Stimulated activated CD8-positive, alpha-beta memory T cell treated with anti-CD3 and anti-CD28 coated beads, Interleukin-2, amount 100 ng/mL, for 1 hour (primary cell): ENCODE measurements at places on chromosomes 7 and 10.

- no peak for DNase-seq
Observed at GRCh38 chr7:94095316-94096009, 91.3 kb upstream of the BET1 start.

DNA sequence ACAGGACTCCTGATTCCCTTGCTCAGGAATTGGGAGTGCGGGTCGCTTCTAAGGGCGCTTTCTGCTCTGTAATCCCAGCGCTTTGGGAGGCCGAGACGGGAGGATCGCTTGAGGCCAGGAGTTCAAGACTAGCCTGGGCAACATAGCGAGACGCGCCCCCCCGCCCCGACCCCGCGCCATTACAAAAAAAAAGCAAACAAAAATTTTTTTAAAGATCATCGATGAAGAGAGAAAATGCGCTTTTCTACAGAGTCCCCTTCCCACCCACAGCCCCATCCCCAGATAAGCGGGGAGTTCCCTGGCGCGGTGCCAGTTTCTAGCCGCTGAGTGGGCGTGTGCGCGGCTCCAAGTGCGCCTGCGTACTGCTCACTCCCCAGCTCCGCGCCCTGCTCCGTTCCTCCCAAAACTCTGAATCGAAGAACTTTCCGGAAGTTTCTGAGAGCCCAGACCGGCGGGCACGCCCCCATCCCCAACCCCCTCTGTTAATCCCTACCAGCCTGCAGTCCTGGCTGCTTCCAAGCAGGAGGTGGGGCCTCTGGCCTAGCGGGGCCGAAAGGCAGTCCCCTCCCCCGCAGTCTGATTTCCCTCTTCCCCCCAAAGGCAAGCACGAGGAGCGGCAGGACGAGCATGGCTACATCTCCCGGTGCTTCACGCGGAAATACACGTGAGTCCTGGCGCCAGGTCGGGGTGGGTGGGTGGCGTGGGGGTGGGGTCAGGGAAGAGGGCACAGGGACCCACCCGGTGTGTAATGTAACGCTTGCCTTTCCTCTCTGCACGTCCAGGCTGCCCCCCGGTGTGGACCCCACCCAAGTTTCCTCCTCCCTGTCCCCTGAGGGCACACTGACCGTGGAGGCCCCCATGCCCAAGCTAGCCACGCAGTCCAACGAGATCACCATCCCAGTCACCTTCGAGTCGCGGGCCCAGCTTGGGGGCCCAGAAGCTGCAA lies 1.0 kb downstream of the HSPB1 start:
- DNase-seq, result peak; percentile 51

GRCh38 chr10:98664329-98665042 lies 217.8 kb upstream of the HPS1 start:
- DNase-seq, result no peak

GRCh38 chr7:21059069-21059468 lies 272.4 kb upstream of the SP8 start:
- no peak for DNase-seq

DNA sequence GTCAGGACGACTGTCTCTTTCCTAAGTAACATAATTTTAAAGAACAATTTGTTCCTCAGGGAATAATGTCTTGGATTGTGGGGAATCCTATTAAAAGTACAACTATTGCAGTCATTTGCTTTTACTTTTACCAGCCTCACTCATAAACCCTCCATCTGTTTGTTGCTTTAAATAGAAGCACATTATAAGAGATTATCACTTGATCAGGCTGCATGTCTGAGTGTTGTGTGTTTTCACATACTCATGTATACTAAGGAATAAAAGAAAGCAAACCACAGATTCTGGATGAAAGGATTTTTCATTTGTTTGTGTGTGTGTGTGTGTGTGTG lies 1077.8 kb downstream of the KCNMA1 start:
- no peak for DNase-seq

GRCh38 chr7:42485301-42485766 lies 248.3 kb upstream of the GLI3 start:
- DNase-seq, result no peak

GRCh38 chr10:80382989-80383388 lies 25.4 kb upstream of the PRXL2A start:
- DNase-seq, result peak; percentile 5

- no peak for DNase-seq
Observed at GRCh38 chr10:75287697-75288096, 51.9 kb upstream of the COMTD1 start.

DNA sequence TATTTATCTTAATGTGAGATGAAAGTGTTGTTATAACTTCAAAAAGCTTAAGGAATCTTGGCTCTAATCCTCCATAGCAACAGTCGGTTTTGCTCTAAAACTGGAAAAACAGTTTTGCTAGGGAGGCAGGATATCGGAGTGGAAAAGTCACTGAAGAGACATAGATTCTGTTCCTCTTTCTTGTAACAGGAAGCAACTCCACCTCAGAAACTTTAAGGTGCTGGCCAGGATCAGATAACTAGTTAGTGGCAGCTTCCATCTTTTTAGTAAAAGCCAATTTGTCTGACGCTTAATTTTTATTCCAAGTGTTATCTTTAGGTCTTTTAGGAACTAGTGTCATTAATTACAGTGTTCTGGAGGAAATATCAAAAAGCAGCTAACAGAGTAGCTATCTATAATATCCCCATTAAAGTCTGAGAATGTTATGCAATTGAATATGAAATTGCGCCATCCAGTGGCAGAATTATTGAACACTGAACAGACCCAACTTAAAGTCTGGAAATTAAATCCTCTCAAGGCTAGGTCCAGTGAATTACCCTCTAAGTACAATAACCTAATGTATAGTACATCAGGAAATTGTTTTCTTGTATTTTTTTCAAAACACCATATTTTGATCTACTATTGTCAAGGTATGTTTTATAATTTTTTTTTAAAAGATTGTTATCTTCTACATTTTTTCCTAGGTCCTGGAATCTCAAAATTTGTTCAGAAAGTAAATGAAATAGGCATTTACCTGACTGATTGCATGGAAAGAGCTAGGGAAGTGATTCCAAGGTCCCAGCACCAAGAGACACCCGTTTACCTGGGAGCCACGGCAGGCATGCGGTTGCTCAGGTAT lies 65.9 kb upstream of the CC2D2B start:
- DNase-seq, result no peak

DNA sequence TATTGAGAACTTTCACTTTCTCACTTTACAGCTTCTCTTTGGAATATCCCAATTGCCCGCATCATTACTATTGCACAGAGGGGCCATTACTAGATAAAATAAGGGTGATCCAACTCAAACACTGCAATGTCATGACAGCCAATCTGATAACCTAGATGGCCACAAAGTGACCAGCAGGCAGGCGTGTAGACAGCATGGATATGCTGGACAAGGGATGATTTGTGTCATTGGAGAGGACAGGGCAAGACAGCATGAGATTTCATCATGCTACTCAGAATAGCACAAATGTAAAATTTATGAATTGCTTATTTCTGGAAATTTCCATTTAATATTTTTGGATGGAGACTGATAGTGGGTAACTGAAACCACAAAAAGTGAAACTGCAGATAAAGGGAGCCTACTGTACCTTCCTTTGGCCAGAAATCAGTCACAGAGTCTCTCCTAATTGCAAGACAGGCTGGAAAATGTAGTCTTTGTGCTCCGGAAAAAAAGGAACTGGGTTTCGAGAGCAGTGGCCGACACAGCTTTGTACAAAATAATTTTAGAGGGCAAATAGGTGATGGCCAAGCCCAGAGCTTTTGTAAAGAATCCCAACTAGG lies 6.1 kb upstream of the GSDME start:
- no peak for DNase-seq

- DNase-seq, result no peak
Observed at GRCh38 chr10:119638982-119639381, 12.2 kb upstream of the BAG3 start.

DNA sequence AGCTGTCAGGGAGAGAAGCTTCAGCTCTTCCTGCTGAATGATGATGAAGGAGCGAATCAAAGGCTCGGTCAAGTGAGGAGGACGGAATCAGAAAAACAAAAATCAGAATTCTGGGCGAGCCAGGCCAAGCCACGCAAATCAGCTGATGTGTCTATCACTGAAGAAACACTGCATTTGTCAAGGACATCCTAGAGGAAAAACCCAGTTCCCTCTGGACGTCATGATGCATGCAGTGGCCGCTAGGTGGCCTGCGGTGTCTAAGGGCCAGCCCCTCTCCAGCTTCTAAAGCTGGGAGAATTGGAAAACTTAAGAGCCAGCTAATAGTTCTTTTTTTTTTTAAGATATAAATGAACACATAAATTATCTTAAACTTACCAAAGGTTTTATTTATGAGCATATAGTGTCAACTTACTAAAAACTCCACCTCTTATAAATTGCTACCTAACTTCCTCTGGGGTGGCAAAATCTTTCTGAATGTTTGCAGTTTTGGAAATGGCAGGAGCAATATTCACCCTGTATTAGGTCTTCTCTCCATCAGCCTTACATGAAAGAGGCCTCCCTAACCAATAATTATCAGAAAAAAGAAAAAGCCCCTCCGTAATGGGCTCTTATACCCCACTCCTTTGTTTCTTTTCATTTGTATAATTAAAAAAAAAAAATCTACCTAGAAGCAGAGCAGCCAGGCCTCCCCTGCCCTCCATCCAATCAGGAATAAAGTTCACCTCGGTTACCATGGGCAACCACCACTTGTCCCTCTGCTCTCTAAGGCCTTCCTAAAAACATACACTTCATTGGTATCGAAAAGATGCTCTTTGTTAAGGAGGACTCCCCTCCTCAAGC lies 186.8 kb downstream of the USP6NL start:
- no peak for DNase-seq

DNA sequence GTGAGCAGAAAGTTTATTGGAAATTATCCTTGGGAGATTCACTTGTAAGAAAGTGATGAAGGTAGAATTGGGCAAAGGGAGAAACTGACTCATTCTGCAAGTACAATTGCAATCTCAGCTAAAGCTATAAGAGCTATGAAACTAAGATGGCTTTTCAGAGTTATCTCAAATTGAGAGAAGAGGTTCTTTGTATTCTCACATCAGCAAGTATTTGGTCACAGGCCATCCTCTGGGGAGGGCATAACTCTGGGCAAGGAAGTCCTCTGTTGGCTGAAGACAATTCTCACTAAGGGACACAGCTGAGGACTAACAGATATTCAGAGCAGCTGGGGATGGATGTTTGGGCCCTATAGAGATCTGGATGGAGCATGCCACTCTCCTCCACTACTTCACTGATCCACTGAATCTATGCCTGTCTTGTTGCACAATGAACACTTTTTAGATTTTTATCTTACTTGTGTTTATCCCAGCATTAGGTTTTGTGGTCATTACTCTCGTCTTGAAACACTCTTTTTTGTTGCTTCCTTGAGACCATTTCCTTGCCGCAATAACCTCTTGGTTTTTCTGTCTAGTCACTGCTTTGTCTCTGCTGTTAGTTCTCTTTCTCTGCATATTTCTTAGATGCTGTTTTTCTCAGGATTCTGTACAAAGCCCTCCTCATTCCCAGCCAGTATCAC lies 115.1 kb downstream of the GNAI1 start:
- no peak for DNase-seq

- DNase-seq, result no peak
Observed at GRCh38 chr10:82391971-82392370, 517.0 kb downstream of the NRG3 start.
